ENCODE measurements at places on chromosomes 1 and 21.

- DNase-seq = no peak
Observed at GRCh38 chr1:3536420-3537195, 74.7 kb downstream of the MEGF6 start.

GRCh38 chr1:2290595-2291510, 62.7 kb downstream of the SKI start:
- DNase-seq = no peak

DNA sequence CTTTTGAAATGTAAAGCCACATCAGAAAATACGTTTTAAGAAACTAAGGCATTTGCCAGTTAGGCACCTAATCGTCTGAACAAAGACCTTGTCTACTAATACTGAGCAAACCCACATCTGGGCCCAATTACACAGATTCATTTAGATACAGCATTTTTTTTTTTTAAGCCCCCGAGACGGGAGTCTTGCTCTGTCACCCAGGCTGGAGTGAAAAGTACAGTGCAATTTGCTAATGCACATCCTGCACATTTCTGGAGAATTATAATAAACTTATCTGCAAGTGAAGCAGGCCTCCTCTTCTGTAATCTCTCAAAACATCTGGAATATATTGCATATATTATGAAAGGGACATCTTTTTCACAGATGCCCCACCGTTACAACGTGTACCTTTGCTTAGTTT, 3.3 kb downstream of the RSRP1 start:
- no peak for DNase-seq

GRCh38 chr1:13664451-13664850, 35.5 kb upstream of the PRDM2 start:
- DNase-seq = no peak

DNA sequence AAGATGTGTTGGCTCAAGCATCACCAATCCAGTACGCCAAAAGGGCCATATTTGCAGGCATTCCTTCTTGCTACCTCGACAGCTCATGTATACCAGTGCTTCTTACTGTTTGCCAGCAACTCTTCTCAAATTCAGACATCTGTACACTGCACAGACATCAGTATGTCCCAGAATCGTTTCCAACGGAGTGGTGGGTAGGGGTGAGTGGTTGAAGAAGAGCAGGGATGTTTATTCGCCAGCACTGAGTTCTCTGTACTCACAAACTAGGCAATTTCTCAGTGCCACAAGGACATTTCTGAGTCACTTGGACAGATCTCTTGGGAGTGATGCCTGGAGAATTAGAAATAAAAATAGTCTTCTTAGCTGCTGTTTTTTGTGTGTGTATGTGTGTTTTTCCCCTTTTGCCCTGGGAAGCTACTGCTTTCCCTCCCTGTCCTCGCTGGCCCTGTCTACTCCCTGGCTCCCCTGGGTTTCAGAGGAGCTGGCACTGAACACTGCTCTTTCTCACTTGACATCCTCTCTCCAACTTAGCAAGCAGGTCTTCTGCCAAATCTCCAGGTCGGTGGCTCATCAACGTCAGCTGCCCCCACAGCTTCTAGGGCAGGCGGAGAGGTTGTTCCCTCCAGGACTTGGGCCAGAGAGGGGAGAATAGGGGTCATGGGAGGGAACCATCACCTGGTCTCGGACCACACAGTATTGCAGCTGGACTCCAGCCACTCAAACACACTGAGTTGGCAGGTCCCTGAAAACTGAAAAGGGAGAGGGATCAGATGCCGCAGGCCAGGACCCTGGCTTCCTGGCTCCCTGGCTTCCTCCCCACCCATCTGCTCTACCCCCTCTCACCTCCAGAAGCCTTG, 90.5 kb downstream of the NMNAT2 start:
- no peak for DNase-seq

GRCh38 chr1:159700312-159700711, 14.1 kb downstream of the CRP start:
- DNase-seq = no peak
